ENCODE measurements at places on chromosomes 1 and 21.

- DNase-seq: no peak
These were observed 15.8 kb upstream of the NUP210L start for GRCh38 chr1:154170547-154171222.

DNA sequence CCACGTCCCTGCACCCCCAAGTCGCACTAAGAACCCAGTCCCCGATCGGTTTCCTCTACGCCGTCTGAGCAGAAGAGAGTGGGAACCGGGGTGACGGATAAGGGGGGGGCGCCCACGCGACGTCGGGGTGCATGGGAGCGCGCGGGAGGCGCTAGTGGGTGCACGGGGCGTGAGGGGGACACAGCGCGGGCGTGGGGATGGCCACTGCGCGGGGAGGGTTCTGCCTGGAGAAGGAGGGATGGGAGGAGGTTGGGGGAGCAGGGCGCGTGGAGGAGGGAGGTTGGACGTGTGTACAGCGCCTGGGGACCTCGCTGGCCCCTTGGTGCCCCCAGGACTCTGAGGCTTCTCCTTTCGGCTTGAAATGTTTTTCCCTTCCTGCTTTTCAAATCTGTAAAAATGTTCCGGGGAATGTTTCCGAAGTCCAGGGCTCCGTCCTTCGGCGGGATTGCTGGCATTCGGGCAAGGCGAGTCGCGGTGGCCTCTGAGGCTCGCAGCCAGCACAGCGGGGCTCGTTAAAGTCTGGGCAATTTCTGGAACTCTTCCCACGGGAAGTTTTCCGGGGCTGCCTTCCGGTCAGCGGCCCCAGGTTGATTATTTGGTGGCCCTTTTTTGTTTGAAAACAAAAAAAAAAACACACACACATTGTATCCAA, 13.1 kb downstream of the RNF220 start:
- DNase-seq: peak; percentile 60

DNA sequence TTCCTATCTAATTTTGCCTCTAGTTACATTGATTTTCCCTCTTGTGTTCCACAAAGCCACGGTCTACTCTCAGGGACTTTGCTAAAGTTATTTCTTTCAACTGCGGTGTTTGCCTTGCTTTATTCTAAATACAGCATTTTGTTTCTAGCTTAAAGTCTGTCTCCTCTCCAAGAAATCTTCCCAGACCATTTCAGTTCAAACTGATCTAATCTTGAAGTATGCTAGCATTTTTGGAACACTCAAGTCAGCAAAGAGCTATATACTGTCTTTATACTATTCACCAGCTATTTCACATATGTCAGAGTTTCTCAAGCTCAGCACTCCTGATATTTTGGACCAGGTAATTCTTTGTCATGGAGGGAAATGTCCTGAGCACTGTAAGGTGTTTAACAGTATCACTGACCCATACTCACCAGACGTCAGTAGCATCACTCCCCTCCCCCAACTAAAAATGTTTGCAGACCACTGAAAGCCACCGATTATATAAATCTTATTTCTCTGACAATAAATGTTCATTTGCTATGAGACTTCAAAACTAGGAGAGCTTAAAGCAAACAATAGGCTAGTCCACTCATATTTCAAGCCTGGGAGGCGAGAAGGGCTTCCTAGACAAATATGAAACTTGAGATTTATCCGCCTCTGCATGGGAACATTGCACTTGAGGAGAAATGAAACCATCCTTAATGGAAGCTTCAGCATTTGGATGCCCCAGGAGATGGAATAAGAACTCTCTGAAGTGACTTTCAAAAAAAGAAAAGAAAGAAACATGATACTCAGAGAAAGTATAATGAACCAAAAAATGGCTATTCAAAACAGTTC, 81.1 kb downstream of the KIAA0319L start:
- DNase-seq: no peak

DNA sequence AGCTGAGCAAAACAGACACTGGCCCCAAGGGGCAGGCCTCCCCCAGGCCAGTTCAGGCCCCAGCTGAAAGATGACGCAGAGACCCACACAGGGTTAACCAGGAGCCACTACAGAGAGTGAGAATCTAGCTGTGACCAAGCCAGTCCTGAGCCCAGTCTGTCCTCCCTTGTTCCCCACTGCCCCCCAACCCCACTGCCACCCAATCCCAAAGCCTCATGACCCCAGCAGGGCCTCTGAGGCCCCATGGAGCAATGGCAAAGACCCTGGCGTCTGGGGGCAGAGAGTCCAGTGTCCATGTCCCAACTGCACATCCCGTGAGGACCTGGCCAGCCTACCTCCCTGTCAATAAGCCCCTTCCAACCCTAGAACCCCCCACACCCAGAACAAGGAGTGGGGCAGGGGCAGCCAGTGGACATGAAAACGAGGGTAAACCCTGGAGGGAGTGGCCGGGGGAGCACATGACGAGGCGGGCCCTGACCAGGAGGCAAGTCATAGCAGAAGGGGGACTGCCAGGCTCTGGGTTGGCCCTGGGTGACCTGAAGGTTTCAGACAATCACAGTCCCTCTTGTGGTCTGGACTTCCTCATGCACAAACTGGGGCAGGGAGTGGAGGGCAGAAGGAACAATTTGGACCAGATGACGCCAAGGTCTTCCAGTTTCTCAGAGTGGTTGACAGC, 100.5 kb downstream of the GLIS1 start:
- no peak for DNase-seq

- DNase-seq: no peak
These were observed 142.7 kb downstream of the FOXD2 start for GRCh38 chr1:47580451-47580995.

DNA sequence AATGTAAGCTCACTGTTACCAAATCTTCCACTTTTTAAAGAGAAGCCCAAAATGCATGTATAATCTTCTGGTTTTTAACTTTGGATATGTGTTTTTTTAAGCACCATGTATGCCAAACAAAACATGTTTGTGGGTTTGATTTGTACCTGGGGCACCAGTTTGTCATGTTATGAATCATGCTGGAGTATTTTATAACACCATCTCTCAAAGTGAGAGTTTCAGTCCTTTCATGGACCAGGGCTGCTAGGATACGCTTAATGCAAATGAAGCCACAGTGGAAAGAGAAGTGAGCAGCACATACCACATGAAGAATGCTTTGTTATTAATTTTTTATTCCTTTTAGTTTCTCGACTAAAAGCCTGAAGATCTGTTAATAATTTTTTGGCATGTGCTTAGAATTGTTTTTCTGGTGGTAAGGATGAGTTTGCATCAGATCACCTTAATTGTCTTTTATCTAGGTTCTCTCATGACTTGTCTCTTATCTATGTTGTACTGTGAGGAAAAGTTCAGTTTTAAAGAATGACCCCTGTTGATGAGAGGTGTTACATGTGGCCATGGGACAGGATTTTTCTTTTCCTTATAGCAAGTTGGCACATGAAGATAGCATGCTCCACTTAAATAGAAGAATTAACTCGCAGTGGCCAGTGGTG, 2.0 kb upstream of the RABGAP1L start:
- DNase-seq: no peak

GRCh38 chr1:31040038-31040437, 25.5 kb downstream of the PUM1 start:
- no peak for DNase-seq

GRCh38 chr1:232132572-232132971, 497.4 kb downstream of the SIPA1L2 start:
- DNase-seq: no peak

GRCh38 chr1:18166929-18167328, 59.3 kb downstream of the IGSF21 start:
- no peak for DNase-seq

DNA sequence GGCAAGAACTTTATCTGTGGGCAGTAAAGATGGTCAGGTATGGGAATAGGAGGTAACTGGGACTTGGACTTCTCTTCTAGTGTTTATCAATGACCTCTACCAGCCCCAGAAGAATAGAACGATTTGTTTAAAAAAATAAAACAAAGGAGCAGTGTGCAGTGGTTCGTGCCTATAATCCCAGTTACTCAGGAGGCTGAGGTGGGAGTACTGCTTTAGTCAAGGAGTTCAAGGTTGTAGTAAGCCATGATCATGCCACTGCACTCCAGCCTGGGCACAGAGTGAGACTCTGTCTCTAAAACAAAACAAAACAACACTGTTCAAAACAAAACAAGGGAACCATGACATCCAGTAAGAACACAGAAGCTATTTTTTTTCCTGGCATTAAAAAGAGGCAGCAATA, 4.3 kb downstream of the RNF19B start:
- no peak for DNase-seq

DNA sequence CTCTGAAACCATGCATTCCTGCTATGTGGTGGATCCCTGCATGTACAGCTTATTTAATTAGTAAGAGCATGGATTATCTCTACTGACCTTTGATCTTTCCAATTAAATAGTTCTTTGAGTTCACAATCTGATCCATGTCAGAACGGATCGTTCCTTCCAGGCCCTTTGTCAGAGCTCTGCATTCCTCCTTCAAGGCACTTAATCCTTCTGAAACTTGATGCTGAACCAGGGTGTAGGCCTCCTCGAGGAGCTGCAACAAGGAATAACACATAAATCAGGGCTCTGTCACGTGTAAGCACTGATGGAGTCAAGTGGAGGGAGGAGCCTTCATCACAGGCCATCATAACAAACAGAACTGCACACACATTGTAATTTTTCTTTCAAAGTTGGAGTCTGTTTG, 68.4 kb upstream of the EDEM3 start:
- no peak for DNase-seq

GRCh38 chr1:152020849-152021248, 16.0 kb downstream of the S100A11 start:
- no peak for DNase-seq

DNA sequence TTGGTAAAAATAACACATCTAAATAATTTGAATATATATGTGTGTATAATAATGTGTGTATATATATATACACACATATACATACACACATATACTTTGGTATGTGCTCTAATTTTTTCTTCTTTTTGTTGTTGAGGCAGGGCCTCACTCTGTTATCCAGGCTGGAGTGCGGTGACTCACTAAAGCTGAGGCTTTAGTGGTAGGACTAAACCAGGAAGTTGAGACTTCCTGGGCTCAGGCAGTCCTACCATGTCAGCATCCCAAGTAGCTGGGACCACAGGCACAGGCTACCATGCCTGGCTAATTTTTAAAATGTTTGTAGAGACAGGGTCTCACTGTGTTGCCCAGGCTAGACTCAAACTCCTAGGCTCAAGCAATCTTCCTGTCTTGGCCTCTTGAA, 46.7 kb upstream of the CXADR start:
- DNase-seq: no peak

Data from endothelial cell (in vitro differentiated cells).